ENCODE measurements at places on chromosomes 5 and 9. TPM values are rescaled to one million over a fixed set of nuclear protein-coding genes. Genes with fewer than 3 reads are reported as not detected.

PANK3 gene
- total RNA-seq: 61.8 TPM

LCN6 gene
- total RNA-seq: not detected

TRIM36 gene
- 0.39 TPM for total RNA-seq

ANKDD1B gene
- 1.1 TPM for total RNA-seq

MBLAC2 gene
- 13.3 TPM for total RNA-seq

TERT gene
- 0.39 TPM for total RNA-seq

GLRA1 gene
- not detected for total RNA-seq

ANKRD31 gene
- 0.10 TPM for total RNA-seq

DMRT3 gene
- total RNA-seq: not detected

ZNF366 gene
- total RNA-seq: not detected

SLC34A1 gene
- total RNA-seq: not detected

IFNA13 gene
- total RNA-seq: not detected

OMD gene
- not detected for total RNA-seq

PCDHGA4 gene
- total RNA-seq: 1.1 TPM

CDH18 gene
- total RNA-seq: not detected

RNF224 gene
- not detected for total RNA-seq

SOX30 gene
- 0.49 TPM for total RNA-seq

PRDM9 gene
- total RNA-seq: not detected

NUTM2F gene
- total RNA-seq: not detected

PLPPR1 gene
- total RNA-seq: not detected

WWC1 gene
- total RNA-seq: 2.0 TPM

RNF14 gene
- 28.1 TPM for total RNA-seq

ELOVL7 gene
- total RNA-seq: not detected

IRX2 gene
- total RNA-seq: not detected

SH3RF2 gene
- total RNA-seq: not detected

CDC20B gene
- not detected for total RNA-seq

ZFP2 gene
- total RNA-seq: 1.8 TPM

ENC1 gene
- total RNA-seq: 14.6 TPM

FBP2 gene
- total RNA-seq: not detected

CRAT gene
- 11.8 TPM for total RNA-seq

Measured in B cell (primary cell).